ENCODE measurements at places on chromosomes 2 and 18. TPM values are rescaled to one million over a fixed set of nuclear protein-coding genes. Genes with fewer than 3 reads are reported as not detected.

CDKL4 gene
- polyA plus RNA-seq: 0.65 TPM

C2orf81 gene
- polyA plus RNA-seq: 9.0 TPM

PID1 gene
- 4.1 TPM for polyA plus RNA-seq

ALMS1 gene
- polyA plus RNA-seq: 35.0 TPM

TMEM37 gene
- 56.2 TPM for polyA plus RNA-seq

ALPP gene
- not detected for polyA plus RNA-seq

CAPN14 gene
- polyA plus RNA-seq: 0.09 TPM

ASB18 gene
- polyA plus RNA-seq: 0.17 TPM

IL18R1 gene
- 2.9 TPM for polyA plus RNA-seq

TWIST2 gene
- polyA plus RNA-seq: 5.1 TPM

ALPG gene
- not detected for polyA plus RNA-seq

SEMA4C gene
- polyA plus RNA-seq: 47.0 TPM

ASXL3 gene
- polyA plus RNA-seq: 5.6 TPM

CD226 gene
- 1.2 TPM for polyA plus RNA-seq

CABYR gene
- polyA plus RNA-seq: 6.4 TPM

TFCP2L1 gene
- 1.0 TPM for polyA plus RNA-seq

CTAGE1 gene
- 0.05 TPM for polyA plus RNA-seq

DNA sequence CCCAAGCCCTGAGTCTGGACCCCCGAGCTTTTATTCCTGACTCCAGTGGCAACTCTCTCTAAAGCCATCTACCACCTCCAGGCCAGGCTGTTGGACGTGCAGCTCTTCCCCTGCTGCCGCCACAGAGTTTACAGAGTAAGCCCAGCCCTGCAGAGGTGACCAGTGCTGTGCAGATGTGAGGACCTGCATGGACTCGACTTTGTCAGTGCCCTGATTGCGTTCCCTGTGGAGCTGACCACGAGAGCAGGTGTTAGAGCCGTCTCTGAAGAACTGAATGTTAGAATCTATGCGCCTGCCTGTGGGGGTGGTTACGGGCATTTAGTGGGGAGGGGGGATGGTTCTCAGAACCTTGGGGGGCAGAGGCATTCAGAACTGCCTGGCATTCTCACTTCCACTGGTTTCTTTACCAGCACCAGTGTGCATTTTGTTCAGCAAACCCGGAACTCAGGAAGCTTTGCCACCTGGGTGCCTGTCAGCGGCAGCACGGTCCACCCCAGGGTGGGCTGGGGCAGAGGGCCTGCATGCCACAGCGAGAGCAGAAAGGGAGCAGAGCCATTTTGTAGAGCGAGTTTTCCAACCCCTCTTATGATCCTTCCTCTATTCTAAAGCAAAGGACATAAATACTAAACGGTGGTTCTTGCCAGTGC lies 137.9 kb downstream of the KLHL29 start:
- DNase-seq: no peak

- no peak for DNase-seq
Observed at GRCh38 chr2:187593697-187594096, 39.5 kb upstream of the TFPI start.

- no peak for DNase-seq
Observed at GRCh38 chr2:218003981-218004419, 1.2 kb upstream of the TNS1 start.

GRCh38 chr18:78701771-78702396 lies 277.7 kb upstream of the SALL3 start:
- no peak for DNase-seq

DNA sequence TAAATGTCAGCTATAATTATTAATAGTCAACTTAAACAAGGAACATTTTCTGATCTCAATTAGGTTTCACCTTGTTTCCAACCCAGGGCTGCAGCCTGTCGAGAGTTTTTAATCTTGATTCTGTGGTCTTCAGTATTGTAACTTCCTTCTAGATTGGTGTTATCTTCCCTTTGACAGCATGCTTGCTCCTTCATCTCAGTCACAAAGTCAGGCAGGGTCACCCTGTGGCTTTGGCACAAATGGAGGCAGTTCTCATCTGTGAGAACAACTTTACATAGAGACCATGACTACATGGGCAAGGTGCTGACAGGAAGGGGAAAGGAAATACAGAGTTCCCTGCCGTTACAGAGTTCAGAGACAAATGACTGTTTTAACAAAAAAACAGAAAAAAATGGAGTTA lies 50.5 kb downstream of the HNRNPLL start:
- DNase-seq: no peak

GRCh38 chr2:117330641-117331040 lies 483.9 kb upstream of the DDX18 start:
- peak; percentile 27 for DNase-seq

- no peak for DNase-seq
Observed at GRCh38 chr2:142980246-142981068, 103.0 kb downstream of the KYNU start.

DNA sequence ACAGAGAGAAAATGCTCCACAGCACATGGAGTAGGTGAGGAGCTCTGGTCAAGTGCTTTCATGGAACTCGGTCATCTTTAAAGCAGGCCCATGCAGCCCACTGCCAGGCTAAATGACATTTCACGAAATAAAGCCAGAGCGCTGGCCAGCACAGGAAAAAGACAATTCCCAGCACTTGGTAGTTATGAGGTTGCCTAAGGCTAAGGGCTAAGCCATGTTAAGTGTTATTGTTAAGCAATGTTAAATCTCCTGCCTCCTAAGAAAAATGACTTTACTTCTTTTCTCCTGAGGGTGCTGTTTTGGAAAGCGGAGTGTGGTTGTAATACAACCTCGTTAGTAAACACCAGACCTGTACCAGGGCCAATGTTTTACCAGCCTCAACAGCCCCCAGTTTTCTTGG lies 125.9 kb upstream of the NRP2 start:
- DNase-seq: no peak

- DNase-seq: no peak
Observed at GRCh38 chr2:216286616-216287231, 85.6 kb downstream of the MARCHF4 start.

DNA sequence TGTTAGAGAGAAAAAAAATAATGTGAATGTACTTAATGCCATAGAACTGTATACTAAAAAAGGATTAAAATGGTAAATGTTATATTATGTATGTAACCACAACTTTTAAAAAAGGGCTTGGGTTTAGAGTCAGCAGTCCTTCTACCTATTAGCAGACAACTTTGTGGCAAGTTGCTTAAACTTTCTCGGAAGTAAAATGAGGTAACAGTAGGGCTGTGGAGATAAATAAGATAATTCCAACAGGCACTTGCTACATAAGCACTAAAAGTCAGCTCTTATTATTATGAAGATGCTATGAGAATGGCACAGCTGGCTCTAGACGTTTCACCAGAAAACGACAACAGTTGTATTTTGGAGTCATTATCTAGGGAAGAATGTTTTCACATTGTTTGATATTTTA lies 31.3 kb downstream of the AAK1 start:
- no peak for DNase-seq

DNA sequence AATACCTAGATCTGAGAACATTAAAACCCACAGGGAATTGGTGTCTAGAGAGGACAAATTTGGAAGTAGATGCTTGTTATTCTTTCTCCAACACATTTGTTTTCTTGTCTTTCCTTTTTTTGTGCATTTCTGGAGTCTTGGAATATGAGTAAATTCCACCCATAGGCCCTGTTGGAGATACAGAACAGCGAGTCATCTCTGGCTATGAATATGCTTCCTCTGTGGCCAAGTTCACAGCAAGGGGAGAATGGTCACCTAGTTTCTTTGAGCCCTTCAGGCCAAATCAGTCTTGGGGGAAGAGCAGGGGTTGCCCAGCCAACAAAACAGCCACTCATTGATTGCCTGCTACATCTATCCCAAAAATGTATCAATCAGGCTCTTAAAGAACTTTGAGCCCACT lies 31.3 kb downstream of the SP140L start:
- DNase-seq: no peak

- no peak for DNase-seq
Observed at GRCh38 chr2:233145726-233146125, 85.6 kb downstream of the INPP5D start.

GRCh38 chr2:46385786-46386577 lies 88.8 kb downstream of the EPAS1 start:
- no peak for DNase-seq

- DNase-seq: no peak
Observed at GRCh38 chr2:75928093-75928492, 217.4 kb upstream of the GCFC2 start.

GRCh38 chr2:153165021-153165420 lies 313.5 kb downstream of the RPRM start:
- no peak for DNase-seq

- DNase-seq: no peak
Observed at GRCh38 chr18:70373042-70373519, 84.2 kb downstream of the SOCS6 start.

GRCh38 chr2:105522645-105523044 lies 123.8 kb upstream of the FHL2 start:
- DNase-seq: no peak

DNA sequence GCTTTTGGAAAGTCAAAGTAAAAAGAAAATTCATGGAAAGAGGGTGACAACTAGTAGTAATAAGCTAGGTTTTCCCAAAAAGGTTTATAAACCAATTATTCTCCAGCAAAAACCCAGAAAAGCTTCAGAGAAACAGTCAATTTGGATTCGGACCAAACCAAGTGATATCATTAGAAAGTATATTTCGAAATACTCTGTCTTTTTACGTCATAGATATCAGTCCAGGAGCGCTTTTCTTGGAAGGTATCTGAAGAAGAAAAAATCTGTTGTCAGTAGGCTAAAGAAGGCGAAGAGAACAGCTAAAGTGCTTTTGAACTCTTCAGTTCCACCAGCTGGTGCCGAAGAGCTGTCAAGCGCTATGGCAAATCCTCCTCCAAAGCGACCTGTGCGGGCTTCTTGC lies 36.6 kb downstream of the ZDBF2 start:
- no peak for DNase-seq

DNA sequence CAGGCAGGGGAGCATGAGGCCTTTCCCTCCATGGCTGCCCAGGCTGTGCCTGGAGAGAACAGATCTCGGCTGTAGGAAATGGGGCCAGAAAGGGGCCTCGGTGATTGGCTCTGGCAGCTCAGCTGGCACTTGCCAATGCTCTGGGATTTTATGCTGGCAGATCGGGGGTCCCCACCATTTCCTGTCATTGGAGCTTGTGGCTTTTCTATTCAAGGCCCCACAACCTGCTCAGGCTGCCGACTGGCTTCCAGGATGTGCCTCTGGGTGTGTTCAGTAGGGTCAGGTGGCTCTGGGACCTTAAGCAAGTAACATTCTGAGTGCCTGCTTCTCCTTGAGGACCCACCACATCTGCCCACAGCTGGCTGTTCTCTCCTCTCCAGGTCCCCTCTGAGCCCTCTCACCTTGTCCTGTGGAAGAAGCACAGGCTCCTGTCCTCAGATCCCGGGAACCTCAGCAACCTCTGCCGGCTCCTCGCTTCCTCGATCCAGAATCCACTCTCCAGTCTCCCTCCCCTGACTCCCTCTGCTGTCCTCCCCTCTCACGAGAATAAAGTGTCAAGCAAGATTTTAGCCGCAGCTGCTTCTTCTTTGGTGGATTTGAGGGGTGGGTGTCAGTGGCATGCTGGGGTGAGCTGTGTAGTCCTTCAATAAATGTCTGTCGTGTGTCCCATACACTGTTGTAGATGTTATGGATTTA lies 4.2 kb downstream of the GNLY start:
- DNase-seq: no peak

GRCh38 chr2:146295080-146295670 lies 1549.7 kb upstream of the ACVR2A start:
- DNase-seq: no peak
